ENCODE measurements at places on chromosomes 16 and 17.

- DNase-seq: no peak
Measured at GRCh38 chr17:75067856-75068255, 19.9 kb upstream of the SLC16A5 start.

DNA sequence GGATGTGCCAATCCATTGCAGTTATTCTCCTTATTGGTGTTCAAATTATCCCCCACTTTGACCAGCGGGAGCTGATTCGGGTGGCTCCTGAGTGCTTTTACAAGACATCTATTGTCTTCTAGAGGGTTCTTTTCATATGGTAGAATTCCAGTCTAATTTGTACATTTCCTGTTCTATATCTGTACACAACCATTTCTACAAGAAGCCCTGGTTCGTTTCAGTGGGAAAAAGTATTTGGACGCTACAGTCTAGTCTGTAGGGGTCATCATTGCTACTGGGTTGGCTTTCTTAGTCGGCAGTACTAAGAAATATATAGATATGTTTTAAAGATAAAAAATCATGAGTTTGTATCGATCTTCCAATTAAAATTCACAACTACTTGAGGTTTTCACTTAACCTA is 262.6 kb downstream of the MAP2K6 start:
- no peak for DNase-seq

DNA sequence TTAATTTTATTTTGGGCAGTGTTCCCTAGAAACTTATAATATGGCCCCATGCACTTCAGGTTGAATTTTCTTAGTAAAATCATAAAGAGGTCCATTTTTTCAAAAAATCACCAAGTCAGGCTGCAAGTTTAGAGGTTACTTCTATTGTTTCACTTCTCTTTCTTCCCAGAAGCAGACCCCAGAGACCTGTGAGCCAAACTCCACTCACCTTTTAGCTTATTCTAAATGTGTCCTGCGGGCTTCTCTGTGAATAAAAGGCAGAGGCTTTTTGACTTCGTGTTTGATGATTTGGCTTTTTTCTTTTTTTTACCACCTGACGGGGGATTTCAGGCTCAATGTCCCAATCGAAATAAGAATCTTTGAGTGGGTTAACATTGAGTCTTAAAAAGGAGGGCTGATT is 7.4 kb downstream of the PRKCB start:
- DNase-seq: no peak

- DNase-seq: no peak
Measured at GRCh38 chr16:86042393-86042792, 143.4 kb downstream of the IRF8 start.

- peak; percentile 37 for DNase-seq
Measured at GRCh38 chr17:36496018-36496789, 9.7 kb downstream of the ZNHIT3 start.

DNA sequence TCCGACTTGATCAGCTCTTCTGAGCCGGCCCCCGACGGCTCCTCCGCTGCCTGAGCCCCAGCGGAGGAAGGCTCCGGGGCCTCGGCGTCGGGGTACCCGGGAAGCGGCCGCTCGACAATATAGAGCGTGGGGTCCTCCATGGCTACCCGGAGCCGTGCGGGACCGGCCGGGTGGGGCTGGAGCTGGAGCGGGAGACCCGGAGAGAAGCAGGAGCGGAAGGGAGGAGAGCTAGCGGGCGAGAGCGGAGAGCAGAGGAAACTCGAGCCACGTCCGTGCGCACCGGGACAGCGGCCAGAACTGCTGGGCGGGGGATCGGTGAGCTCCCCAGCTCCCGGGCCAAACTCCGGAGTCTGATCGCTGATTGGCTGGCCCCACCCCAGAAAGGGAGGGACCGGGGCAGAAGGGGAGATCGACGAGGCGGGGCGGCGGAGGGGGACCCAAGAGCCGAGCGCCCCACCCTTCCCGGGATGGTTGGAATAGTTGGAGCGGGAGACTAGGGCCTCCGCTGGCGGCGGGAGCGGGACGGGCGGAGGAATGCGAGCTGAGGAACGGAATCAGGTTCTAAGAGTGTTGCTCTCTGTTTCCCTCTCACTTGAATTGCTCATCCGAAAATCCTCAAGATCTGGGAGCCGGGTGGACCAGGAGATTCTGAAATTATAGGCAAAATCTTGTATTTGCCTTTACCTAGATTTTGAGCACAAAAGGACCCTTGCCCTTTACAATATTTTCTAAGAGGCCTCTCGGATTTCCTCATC is at the start of gene CAVIN1:
CAVIN1 (minus strand) TSS at position 299 of the 755 bp plus-strand sequence; CDS start at position 140, 159 bp downstream.
- DNase-seq: peak; percentile 93

GRCh38 chr16:130533-131173 is 7.8 kb downstream of the NPRL3 start:
- DNase-seq: no peak

DNA sequence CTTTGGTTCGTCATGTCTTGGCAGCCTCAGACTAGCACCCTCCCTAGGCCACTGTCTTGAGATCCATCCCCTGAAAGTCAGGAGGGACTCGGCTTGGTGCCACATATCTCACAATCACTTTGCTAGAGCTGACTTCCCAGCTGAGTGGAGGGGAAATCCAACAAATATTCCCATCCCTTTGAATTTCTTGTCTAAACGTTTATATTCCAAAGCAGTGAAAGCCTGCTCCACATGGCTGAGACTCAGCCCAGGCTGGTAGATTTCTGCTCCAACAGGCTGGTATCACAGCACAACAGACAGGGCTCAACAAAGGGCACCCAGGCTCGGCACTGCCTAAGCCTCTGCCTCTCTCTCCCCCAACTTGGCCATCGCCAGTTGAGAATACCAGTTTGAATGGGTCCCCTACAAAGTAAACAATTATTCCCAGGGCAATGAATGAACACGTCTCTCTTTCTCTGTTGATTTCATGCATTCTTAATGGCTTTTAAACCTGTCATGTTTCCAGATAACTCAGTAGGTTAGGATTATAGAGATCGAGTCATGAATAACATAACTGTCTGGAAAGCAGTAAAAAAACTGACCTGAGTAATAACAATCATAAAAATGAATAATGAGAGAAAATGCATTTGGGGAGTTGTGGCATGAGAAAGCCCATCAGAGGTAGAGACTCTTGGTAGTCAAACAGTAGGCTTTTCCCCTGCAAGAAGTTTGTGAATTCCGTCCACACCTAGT is 1.0 kb downstream of the KRT13 start:
- DNase-seq: no peak

GRCh38 chr17:44977065-44977464 is 9.0 kb upstream of the C1QL1 start:
- DNase-seq: no peak

GRCh38 chr17:1031711-1032110 is 34.8 kb downstream of the TIMM22 start:
- peak; percentile 45 for DNase-seq

GRCh38 chr17:21680366-21680765 is 12.0 kb upstream of the KCNJ18 start:
- no peak for DNase-seq

GRCh38 chr16:50446861-50447260 is 78.1 kb upstream of the BRD7 start:
- DNase-seq: no peak

DNA sequence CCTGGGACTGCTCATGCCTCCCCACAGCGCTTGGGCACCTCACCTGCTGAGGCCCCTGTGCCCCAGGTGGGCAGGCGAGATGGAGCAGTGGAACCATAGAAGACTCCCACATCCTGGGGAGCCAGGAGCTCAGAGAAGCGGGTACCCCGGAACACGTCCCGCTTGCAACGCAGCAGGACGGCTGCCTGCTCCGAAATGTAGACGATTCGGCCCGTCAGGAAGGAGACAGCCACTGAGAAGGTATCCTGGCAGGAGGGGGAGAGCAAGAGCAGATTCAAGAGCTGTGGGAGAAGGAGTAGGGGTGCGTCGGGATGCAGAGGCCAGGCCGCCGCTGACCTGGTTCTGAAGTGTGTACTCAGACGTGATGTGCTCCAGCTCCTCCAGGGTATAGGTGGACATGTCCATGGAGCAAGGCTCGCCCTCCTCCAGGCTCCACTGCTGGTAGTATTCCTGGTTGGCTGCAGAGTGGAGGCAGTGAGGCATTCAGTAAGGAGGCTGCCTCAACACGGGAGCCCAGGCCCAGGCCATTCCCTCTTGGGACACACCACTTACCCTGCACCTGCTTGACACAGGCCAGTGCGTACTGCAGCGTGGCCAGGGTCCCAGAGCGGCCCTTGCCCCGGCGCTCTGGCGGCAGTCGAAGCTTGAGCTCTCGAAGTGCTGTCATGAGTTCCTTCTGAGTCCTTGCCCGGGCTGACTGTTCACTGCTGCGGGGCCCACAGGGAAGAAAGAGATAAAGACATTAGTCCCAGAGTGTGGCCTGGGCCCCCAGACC is 2.6 kb downstream of the PER1 start:
- DNase-seq: no peak

GRCh38 chr17:37039269-37039668 is 90.5 kb downstream of the AATF start:
- no peak for DNase-seq

DNA sequence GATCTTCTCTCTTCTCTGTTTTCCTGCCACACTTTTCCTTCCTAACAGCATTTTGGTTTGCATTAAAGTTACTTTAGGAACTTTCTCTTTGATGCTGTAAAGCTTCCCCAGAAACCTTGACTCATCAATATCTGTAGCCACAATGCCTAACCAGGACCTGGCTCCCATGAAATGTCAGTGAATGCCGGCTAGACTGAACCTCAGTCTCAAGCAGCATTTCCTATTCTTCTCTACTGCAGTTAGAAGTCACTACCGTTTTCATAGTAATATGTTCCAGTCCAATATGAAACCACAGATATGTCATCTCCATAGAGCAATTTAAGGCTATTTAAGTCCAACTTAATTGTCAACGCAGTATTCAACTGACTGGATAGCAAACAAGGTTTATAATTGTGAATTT is 28.9 kb downstream of the ITFG1 start:
- DNase-seq: no peak

DNA sequence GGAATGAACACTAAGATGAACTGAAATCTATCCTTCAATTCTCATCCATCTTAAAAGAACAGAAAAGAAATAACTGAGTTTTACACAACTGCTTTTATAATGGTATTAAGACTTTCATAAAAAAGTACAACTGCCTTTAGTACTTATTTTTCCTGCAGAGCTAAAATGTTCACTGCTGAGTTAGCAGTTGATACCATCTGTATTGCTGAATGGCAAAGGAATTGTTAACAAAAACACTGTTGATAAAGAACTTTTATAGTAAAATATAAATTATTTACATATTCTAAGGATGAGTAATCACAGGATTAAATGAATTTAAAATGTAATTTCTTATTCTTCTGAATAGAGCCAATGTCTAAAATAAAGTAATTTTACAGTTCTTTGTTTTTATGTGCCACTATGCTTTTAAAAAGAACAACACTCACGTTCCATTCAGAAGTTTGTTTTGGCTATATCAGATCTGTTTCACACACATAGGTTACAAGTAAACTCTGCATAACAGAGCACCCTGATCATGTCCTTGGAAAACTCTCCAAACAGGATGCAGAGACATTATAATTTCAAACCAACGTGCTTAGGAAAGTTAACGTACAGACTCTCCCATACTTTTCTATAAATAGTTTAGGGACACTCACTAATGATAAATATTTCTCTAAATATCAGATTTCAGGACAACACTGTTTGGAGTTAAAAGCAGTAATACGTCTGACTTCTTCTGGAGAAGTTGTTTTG is 151.1 kb downstream of the ITFG1 start:
- DNase-seq: no peak

DNA sequence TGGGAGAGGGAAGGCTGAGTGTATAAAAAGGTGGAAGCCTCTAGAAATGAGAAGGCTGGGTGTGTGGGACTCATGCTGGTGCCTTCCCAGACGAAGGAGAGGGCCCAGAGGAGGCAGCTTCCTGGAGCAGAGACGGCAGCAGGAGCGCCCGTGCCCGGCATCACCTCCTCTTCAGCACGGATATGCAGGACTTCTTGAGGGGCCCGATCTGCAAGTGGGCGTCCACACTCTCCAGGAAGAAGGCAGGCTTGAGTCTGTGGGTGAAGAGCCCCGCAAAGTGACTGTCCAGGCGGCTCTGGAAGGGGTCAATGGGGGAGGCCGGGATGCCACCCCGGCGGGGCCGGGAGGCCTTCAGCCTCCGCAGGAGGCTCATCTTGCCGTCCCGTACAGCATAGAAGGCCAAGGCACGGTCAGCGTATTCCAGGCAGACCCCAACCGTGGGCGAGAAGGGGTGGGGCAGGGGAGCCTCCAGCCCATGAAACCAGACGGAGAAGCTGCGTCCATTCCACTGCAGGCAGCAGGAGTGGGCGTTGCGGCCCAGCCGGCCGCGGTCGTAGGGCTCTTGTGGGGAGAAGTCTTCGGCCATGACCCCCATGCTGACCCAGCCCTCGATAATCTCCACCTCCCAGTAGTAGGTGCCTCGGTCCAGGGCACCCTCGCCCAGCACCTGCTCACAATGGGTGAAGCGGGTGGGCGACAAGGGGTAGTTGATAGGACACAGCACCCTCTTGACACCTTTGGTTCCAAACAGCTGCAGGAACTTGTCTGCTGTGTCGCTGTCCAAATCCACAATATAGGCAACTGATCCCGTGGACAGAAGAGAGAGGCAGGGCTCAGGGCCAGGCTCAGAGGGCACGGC is 3.8 kb downstream of the TRIM47 start:
- DNase-seq: no peak

GRCh38 chr16:78291604-78292003 is 192.2 kb downstream of the WWOX start:
- DNase-seq: no peak

GRCh38 chr17:43854498-43854897 is 7.5 kb downstream of the CD300LG start:
- DNase-seq: no peak

- no peak for DNase-seq
Measured at GRCh38 chr16:86281421-86281820, 228.9 kb upstream of the FOXF1 start.

DNA sequence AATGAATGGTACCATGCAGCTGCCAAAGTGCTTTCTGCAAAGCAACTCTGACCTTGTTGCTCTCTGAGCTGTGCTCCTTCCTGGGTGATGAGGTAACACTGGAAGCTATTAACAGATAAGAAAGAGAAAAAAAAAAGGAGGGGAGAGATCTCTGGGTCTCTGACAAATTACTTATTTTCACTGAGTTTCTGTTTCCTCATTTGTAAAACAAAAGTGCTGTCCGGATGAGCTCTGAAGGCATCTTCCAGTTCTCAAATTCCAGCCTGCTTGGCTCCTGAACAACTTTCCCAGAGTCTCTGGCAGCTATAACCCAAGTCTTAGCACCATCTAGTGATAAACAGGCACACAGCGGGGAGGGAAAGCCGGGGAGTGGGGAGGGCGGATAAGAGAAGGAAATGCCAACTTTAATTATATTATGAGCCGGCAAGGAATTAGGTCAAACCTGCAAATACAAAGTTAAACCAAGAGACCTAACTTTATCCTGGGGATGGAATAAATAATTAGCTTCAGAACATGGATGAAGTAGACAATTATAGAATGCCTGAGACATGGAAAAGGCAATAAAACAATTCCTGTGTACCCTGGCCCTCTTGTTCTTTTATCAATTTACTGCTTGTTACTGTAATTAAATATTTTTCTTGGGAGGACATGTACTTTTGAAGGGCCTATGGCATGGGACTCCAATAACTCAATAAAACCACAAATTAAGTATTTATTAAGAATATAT is 61.3 kb upstream of the KIFC3 start:
- peak; percentile 39 for DNase-seq
